ENCODE measurements at places on chromosomes 12 and 14.
A peak's percentile ranks its signal among the peaks of the same experiment; 100 is the strongest.

- no peak for DNase-seq
Observed at GRCh38 chr14:63701606-63702299, 26.1 kb downstream of the SGPP1 start.

GRCh38 chr14:72549854-72550253, 344.0 kb downstream of the DPF3 start:
- no peak for DNase-seq

DNA sequence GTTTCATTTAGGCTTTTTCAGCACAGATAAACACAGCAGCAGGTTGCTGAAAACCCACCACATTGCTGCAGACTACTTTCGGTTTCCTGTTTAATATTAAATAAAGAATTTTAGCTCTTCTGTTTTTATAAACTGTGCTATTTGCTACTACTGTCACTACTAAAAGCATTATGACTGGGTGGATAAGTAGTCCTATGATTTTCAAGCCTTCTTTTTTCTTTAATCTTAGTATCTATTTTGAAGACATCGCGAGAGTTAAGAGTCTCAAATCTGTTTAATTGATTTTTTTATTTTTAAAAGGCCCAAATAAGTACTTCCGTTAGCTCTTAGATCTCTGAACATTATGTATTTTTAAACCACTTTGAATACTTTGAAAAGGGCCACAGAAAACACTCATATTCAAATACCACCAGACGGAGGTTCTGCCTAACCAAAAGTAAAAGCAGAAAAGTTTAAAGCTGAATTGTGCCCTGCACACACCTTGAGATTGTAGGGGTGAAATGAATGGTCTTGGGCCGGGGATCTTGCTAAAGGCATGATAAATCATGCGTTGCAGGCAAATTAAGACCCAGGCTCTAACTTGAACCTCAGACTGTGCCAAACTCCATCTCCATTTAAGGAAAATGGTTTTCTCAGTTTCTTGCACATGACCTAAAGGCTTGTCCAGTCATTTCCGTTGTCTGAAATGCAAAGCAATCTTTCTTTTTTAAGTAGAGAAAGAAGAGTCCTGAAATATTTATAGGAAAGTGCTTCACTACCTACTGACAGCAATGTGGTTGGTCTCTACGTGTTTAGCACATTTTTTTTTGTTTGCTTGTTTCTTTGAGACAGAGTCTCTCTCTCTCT, 13.6 kb upstream of the FOXN3 start:
- DNase-seq: no peak

- no peak for DNase-seq
Observed at GRCh38 chr12:531951-532585, 72.3 kb downstream of the B4GALNT3 start.

- no peak for DNase-seq
Observed at GRCh38 chr12:89909753-89910152, 201.1 kb upstream of the ATP2B1 start.

DNA sequence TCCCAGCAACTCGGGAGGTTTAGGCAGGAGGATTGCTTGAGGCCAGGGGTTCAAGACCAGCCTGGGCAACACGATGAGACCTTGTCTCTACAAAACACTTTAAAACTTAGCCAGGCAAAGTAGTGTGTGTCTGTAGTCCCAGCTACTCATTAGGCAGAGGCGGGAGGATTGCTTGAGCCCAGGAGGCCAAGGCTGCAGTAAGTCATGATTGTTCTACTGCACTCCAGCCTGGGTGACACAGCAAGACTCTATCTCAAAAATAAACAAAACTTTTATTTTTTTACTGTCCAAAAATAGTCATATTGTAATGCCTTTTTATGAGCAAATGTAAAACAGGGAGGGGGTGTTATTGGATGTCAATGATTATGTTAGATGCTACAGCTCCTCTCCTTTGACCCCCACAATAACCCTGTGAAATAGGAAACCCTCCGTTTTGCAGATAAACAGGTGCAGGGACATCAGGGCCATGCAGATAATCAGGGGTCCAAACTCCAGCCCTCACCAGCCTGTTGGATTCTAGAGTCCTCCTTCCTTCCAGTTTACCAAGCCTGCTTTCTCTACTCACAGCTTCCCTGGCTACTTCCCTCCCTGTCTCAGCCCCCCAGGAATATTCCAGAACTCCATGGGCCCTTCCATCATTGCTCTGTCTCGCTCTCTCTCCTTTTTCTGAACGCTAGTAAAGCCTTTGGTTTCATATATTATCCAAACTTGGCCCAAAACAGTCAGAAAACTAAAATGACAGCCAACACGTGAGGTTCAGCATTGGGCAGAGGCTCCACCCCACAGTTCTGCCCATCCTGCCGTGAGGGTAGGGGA, 5.9 kb upstream of the FBLN5 start:
- no peak for DNase-seq

DNA sequence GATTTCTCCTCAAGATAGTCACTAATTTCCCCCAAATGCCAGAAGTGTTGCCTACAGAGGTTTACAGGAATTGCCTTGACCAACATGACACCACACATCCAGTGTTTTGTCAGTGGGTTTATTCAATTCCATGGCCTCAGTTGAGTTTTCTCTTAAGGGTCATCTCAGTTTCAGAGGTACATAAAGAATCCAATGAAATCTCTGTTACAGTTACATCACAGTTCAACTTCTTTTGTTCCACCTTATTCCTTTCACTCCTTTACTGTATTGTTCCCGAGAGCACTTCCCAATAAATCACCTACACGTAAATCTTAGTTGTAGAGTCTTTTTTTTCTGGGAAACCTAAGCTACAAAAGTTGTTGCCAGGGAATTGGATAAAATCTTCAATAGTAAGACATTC, 73.6 kb upstream of the GARIN6 start:
- DNase-seq: no peak

GRCh38 chr14:81849714-81850113, 316.1 kb upstream of the SEL1L start:
- DNase-seq: no peak

DNA sequence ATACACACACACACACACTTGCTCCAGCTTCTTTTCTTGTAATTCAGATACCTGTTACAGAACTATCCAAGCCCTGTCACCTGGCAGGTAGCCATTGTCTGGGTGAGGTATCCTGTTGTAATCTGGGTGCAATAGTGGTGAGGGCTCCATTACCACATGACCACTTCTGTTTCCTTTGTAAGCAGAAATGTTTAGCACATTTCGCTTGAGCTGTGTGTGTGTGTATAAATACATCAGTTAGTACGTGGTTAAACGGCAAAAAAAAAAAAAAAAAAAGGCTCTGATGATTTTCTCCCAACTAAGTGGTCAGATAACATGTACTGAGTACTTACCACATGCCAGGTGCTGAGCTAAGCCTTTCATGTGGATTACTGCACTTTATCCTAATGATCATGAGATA, 129.3 kb upstream of the SSTR1 start:
- DNase-seq: no peak

GRCh38 chr12:112161711-112162110, 36.4 kb downstream of the TRAFD1 start:
- DNase-seq: no peak

- DNase-seq: no peak
Observed at GRCh38 chr12:85017618-85018017, 18.5 kb downstream of the TSPAN19 start.

- DNase-seq: no peak
Observed at GRCh38 chr12:130776857-130777339, 60.8 kb upstream of the RIMBP2 start.

DNA sequence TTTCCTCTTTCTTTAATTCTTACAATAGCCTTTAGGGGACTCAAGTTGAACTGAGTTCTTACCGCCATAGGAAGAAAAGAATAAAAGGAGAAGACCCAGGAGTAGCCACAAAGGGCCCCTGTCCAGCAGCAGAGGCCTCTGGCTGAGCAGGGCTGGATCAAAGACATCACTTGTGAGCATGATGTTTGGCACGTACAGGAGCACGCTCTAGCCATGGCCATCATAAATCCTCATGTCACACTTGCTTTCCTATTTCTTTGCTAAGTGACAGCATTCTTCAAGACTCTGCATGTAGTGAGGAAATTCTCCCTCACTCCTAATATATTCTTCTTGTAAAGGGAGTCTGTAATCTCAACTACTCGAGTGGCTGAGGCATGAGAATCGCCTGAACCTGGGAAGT, 15.7 kb downstream of the CLEC4C start:
- no peak for DNase-seq

GRCh38 chr12:85457016-85457415, 177.0 kb downstream of the ALX1 start:
- no peak for DNase-seq

DNA sequence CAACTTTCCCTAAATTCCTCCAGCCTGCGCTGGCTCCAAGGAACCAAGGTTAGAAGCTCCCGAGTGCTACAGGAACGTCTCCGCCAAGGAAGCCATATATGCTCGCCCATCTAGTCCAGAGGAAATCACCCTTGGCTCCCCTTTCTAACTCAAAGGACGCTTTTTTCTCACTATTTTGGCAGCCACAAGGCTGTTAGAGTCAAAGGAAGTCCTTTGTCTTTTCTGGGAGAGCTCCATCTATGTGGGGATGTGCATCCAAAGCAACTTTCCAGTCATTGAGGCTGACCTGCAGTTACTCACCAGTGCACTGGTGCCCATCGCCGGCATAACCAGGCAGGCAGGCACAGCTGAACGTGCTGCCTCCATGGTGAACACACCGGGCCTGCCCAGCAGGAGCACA, 37.6 kb downstream of the RTRAF start:
- DNase-seq: no peak

GRCh38 chr14:93716746-93717667, 71.3 kb downstream of the PRIMA1 start:
- no peak for DNase-seq

DNA sequence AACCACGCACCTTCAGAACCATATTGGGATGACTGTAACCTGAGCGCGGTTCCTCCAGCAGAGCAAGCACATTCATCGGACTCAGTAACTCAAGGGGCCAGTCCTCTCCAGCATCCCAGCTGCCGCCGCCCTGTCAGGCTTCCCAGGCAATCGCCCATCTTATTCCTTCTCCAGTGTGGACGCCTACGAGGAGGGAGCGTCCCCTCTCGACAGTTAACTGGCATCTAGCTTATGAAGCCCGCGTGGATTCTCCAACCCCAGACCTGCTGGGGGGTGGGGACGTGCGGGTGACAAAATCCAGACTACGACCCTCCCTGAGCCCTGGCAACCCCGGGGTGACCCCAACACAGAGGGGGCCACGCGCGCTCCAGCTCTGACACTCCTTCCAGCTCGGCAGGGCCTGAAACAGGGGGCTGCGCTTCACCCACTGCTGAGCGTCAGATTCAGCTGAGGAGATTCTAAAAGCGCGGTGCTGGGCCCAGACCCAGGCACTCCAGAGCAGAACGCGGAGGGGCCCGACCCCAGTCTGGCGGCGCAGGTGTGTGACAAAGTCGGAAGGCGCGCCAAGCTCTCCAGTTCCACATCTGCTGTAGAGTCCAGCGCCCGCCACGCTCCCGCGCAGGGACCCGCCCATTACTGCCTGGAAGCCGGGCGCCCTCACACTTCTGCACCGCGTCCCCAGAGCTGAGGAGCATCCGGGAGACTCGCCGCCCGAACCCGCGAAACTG, 43.9 kb upstream of the ESR2 start:
- peak; percentile 34 for DNase-seq

DNA sequence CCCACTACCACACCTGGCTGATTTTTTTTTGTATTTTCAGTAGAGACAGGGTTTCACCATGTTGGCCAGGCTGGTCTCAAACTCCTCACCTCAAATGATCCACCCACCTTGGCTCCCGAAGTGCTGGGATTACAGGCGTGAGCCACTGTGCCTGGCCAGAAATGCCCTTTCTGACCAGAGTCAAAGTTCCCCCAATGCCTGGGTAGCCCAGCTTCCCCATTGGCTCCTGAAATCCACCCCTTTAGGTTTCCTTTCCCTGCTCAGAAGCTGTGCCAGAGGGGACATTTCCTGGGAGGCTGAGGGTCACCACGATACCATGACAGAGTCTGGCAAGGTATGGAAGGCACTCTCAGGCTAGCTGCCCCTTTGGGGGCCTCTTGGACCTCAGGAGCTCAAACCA, 3.5 kb downstream of the GSTZ1 start:
- DNase-seq: no peak

GRCh38 chr12:116200812-116201211, 76.7 kb downstream of the MED13L start:
- no peak for DNase-seq

- DNase-seq: no peak
Observed at GRCh38 chr12:30706476-30706875, 10.8 kb upstream of the IPO8 start.

DNA sequence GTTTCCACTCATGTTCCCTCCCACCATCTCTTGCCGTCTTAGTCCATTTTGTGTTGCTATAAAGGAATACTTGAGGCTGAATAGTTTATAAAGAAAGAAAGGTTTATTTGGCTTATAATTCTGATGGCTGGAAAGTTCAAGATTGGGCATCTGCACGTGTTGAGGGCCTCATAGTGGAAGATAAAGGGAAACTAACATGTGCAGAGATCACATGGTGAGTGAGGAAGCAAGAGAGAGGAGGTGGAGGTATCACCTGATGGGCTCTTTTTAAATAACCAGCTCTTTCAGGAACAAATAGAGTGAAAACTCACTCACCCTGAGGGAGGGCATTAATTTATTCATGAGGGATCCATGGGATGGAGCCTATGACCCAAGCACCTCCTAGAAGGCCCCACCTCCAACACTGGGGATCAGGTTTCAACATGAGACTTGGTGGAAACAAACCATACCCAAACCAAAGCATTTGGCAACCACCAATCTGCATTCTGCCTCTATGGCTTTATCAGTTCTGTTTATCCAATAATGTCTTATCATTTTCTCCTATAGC, 29.5 kb downstream of the MYO1H start:
- no peak for DNase-seq

DNA sequence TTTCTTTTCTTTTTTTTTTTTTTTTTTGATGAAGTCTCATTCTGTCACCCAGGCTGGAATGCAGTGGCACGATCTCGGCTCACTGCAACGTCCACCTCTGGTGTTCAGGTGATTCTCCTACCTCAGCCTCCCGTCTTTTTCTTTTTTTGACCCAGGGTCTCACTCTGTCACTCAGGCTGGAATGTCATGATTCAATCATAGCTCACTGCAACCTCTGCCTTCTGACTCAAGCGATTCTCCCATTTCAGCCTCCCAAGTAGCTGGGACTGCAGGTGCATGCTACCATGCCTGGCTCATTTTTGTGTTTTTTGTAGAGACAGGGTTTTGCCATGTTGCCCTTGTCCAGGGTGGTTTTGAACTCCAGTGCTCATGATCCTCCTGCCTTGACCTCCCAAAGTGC, 12.0 kb downstream of the FUT8 start:
- DNase-seq: no peak

GRCh38 chr14:87002776-87003175, 990.2 kb downstream of the GALC start:
- no peak for DNase-seq

GRCh38 chr12:34336619-34337465, 314.5 kb downstream of the ALG10 start:
- DNase-seq: no peak

- no peak for DNase-seq
Observed at GRCh38 chr12:76375939-76376338, 27.7 kb upstream of the BBS10 start.

- DNase-seq: no peak
Observed at GRCh38 chr12:21301-22189, 45.0 kb upstream of the IQSEC3 start.

DNA sequence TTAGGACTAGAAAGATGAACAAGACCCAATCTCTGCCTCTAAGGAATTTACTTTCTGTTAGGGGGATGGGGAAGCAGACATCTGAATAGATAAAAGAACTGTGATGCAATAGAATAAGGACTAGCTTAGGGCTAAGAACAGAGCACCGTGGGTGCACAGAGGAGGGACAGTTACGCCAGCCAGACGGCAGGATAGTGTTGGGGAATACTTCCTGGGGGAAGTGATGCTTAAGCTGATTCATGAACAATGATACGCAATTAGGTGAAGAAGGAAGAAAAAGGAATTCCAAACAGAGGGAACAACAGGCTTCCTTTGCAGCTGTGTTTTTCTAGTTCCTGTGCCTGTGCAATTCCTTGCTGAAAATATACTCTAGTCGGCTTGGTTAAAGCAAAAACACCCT, 501.1 kb downstream of the APAF1 start:
- DNase-seq: no peak
